ENCODE measurements at places on chromosomes 13 and 19.

GRCh38 chr13:49443357-49443703 is 534 bp downstream of the CAB39L start:
- no peak for DNase-seq

- peak; percentile 63 for DNase-seq
Observed at GRCh38 chr19:29837448-29837981, 25.7 kb downstream of the CCNE1 start.

DNA sequence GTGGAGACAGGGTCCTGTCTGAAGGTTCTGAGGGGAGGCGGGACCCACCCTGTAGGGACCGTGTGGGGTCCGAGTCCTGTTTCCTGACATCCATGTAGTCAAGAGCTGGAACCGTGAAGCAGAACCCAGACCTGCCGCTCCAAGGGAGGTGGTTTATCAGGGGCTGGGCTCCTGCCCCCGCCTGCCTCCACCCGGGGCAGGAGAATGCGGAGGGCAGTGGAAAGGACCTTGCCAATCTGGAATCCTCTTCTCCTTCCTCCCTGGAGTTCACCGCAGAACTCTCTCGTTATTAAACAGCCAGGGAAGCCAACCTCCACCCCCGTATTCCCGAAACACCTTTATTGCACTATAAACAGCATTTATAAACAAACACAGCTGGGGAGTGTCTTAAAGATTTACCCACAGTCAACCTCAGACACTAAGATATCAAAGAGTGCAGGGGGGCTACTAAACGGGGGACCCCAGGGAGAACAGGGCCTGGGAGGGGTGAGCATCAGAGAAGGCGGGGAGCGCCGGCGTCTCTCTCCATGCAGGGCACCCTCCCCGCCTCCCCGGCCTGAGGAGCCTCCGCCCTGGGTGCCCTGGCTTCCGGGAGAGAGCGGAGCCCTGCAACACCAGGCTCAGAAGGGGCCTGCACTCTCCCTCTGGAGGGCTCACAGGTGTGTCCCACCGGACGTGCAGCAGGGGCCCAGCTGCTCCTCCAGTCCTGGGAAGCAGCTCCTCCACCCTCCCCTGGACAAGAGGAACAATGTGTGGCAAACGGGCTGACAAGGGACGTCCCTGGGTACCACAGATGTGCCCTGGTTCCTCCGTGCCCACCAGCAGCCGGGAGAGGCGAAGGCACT is 3.6 kb downstream of the C2CD4C start:
- no peak for DNase-seq

DNA sequence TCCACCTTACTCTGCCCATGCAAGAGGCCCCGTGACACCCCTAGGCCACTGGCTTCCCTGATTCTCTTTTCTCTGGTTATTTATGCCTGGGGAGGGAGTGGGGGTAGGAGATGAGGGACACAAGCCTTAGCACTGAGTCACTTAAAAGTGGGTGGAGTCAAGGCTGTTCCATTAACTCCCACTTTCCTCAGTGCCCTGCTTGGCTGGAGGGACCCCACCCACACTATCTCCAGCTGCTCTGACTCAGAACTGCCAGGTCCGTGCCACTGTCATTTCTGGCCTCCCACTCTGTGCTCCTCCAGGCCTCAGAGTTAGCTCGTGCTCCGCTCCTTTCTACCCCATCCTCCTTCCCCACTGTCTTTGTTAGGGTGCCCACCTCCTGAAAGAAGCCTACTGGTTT is 113.4 kb upstream of the UQCRFS1 start:
- no peak for DNase-seq

GRCh38 chr13:79637133-79637763 is 156.3 kb downstream of the NDFIP2 start:
- no peak for DNase-seq

DNA sequence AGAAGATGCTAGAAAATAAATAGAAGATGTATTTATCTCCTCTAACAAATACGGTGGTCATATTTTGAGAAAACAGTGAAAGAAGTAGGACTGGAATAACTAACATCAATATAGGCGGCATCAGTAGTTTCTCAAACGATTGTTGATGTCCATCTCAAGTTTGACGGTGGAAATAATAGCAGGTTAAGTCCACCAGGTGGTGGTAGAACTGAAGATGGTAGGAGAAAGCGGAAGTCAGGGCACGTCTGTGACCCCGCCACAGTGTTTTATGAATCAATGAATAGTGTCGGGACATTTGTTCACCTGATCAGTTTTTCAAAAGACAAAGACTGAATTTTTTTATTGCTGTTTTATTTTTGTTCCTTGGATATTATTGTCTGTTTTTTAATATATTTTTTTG is 706.4 kb upstream of the SLC10A2 start:
- no peak for DNase-seq

DNA sequence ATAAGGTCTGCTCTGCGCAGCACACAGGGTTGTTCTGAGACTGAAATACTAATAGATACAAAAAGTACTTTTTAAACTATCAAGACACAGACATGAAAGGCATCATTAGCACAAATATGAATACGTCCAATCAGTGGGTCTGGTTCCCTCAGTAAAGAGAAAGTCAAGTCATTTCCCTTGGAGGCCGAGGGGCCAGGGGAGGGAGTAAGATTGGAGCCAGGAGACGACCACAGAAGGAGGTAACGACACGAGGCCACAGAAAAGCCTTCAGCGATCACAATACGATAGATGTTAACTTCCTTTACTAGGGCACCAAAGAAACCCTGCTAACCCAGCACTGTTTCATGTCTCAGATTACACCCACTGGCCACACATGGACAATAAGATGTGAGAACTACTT is 5.3 kb downstream of the CARS2 start:
- no peak for DNase-seq

- no peak for DNase-seq
Observed at GRCh38 chr13:33537676-33538075, 252.1 kb upstream of the STARD13 start.

DNA sequence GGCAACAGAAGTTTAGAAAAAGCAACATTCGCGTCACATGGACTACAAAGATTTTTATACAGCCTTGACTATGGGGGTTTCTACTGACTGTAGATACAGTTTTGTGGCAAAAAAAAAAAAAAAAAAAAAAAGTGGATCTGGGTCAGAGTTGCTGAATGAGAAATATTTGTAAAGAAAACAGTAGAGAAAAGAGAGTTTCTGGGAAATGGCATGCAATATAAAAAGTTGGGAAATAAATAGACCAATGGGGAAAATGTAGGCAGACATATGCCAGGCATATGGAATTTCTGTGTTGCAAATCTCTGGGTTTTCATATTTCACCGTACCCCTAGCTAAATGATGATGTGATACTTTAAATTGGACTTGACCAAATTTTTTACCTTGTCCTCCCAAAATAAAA is 315.3 kb downstream of the EFNB2 start:
- DNase-seq: no peak
